ENCODE measurements at places on chromosomes 1 and 21.

- H3K4me3 ChIP-seq = no peak overlapping the region
- H3K4me1 ChIP-seq = no peaks in the 10 kb centered on the region
- H3K36me3 ChIP-seq = no peaks in the 10 kb centered on the region
- no peaks in the 10 kb centered on the region for H3K27me3 ChIP-seq
- no peak overlapping the region for H3K27ac ChIP-seq
- no peak for DNase-seq
These were observed 447.9 kb downstream of the CAMTA1 start for GRCh38 chr1:7233237-7233540.

GRCh38 chr1:154726896-154727753, 119.1 kb upstream of the ADAR start:
- no peaks in the 10 kb centered on the region for H3K36me3 ChIP-seq
- H3K4me3 ChIP-seq = no peak overlapping the region
- no peak overlapping the region for H3K27ac ChIP-seq

GRCh38 chr1:78916986-78917385, 89.5 kb downstream of the ADGRL4 start:
- no peak overlapping the region for H3K4me3 ChIP-seq
- no peaks in the 10 kb centered on the region for H3K4me1 ChIP-seq
- no peaks in the 10 kb centered on the region for H3K36me3 ChIP-seq
- no peaks in the 10 kb centered on the region for H3K27me3 ChIP-seq
- no peak for DNase-seq

DNA sequence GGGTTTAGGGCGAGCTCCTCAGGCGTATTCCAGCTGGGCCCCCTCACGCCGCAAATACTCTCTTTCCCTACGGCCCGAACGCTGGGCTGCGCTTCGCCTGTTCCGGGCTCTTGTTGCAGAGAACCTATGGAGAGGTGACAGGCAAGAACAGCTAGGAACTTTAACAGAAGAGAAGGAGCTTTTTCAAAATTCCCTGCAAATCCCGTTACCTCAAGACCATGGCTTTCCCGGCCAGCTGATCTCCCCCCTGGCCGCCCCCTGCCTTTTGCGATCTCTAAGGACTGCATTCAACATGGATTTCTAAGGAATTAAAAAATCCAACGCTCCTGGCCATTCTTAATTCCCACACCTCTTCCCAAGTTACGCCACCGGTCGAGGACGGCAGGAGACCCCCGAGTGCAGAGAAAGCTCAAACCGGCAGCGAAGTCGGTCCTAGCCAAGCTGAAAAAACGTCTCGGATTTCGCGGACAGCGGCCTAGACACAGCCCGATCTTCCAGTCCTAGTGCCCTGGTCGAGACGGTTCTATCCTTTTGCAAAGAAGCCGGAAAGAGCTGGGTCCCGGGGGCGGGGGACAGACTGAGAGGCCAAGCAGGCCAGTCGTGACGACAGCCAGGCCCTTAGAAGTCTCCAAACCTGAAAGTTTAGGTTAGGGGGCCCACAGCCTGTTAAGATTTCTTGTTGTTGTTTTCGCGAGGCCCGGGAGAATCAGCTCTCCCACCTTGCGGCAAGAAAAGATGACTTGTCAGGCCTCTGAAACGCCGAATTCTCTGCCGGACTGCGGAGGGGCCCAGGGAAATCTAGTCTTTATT, 1.1 kb upstream of the TBX15 start:
- H3K4me3 ChIP-seq = no peak overlapping the region
- DNase-seq = no peak
- H3K36me3 ChIP-seq = no peaks in the 10 kb centered on the region
- H3K27me3 ChIP-seq = peaks cover 6% of the 10 kb centered on the region
- no peak overlapping the region for H3K27ac ChIP-seq
- H3K4me1 ChIP-seq = no peaks in the 10 kb centered on the region

DNA sequence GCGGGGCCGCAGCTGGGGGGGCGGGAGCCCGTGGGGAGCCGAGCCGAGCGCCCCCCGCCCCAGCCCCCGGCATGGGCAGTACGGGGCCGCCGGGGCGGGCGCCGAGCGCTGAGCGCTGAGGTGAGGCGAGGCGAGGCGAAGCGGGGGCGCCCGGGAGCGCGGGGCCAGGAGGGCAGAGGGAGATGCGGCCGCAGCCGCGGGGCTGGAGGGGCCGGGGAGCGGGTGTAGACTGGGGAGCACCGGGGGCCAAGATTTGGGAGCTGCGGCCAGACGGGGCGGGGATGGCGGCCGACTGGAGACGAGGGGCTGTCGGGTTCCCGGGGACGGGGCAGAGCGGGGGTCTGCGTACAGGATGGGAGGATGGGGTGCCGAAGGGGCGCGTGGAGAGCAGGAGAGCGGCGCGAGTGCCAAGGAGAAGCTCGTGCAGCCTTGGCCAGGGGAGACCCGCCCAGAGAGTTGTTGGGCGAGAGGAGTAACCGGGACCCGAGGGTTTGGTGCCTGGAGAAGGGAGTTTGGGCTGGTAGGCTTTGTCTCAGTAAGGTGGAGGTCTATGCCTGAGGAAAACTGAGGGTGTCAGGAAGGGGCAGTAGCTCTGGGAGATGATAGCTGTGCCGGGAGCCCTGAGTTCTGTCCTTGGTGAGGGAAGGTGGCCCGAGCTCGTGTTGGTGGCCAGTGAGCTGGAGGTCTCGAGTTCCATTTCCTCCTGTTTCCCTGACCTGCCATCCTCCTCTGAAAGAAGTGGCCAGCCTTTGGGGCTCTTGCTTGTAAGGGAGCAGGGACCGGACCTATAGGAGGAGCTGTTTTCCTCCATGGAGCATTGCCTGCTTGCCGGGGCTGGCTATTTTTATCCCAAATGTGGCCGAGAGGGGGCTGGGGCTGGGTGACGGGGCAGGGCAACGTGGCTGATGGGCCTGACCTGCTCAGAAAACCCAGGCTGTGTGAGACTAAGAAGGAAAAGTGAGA, 539 bp downstream of the ATP8B2 start:
- H3K27me3 ChIP-seq = no peaks in the 10 kb centered on the region
- DNase-seq = peak; percentile 84
- H3K4me1 ChIP-seq = no peaks in the 10 kb centered on the region
- peak overlapping the region; percentile 91 for H3K4me3 ChIP-seq

GRCh38 chr1:223229756-223230155, 86.7 kb upstream of the TLR5 start:
- H3K27me3 ChIP-seq = no peaks in the 10 kb centered on the region
- H3K4me3 ChIP-seq = no peak overlapping the region
- no peaks in the 10 kb centered on the region for H3K36me3 ChIP-seq
- DNase-seq = no peak
- no peak overlapping the region for H3K27ac ChIP-seq
